Stimulated activated CD4-positive, alpha-beta T cell treated with anti-CD3 and anti-CD28 coated beads, Interleukin-1b, Interleukin-23, amount 100 ng/mL, for 48 hours (primary cell): ENCODE measurements at places on chromosomes 6 and 20.

GRCh38 chr6:38957426-38957825 is 91.2 kb upstream of the GLP1R start:
- DNase-seq: no peak

- no peak for DNase-seq
Observed at GRCh38 chr6:54786154-54786553, 60.4 kb upstream of the FAM83B start.

GRCh38 chr6:134394208-134394607 is 76.3 kb upstream of the SGK1 start:
- DNase-seq: no peak

GRCh38 chr6:129345890-129346289 is 364.1 kb downstream of the ARHGAP18 start:
- DNase-seq: no peak

DNA sequence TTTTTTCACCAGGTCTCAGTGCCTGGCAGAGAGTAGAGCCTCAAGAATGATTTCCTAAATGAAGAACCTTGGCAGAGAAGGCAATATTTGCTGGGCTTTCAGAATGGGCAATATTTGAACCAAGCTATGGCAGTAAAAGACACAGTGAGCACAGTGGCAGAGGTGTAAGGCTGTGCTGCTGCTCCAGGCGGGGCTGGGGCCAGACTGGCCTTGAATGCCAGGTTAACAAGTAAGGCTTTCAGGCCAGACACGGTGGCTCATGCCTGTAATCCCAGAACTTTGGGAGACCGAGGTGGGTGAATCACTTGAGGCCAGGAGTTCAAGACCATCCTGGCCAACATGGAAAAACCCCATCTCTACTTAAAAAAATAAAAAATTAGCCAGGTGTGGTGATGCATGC is 8.5 kb upstream of the MYL9 start:
- DNase-seq: no peak

DNA sequence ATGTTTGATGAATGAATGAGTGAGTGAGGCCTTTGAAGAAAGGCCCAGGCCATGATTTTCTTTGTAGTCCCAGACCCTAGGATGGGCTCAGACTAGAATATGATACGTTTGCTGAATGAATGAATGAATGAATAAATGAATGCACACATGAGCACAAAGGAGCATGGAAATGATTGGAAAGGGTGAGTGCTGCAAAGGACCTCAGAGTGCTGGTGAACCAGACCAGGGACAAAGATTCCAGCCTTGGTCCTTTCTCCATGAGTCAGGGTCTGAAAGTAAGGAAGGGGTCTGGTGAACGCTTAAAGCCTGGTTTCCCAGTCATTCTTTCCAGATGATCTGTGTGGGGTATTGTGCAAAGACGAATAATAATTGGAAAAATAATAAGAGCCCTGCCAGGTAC is 40.0 kb upstream of the MRPS18A start:
- no peak for DNase-seq

GRCh38 chr6:20708367-20709124 is 174.3 kb downstream of the CDKAL1 start:
- peak; percentile 34 for DNase-seq

DNA sequence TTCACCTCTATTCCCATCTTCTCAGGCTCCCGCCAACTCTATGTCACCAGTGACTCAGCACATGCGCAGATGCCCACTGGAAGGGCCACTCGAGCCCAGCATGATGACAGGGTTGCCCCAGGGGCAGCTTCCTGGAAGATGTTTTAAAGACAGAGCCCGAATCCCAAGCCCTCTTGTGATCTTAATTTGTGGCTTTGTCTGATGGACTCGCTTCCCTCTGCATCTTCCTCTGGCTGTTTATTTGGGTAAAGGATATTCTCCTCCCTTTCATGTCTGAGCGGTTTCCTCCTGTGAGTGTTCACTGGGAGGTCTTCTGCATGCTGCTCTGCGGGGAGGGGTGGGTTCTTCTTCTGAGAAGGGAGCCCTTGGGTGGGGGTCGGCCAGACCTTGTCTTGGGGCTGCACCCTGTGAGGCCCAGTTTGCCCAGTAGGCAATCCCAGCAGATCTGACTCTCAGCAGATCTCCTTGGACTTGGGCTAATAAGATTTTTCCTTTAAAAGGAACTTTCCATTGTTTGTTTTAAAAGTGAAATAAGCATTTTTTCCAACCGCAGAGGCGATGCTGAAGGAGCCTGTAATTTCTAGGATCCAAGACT is 401.0 kb downstream of the CDC5L start:
- DNase-seq: no peak

DNA sequence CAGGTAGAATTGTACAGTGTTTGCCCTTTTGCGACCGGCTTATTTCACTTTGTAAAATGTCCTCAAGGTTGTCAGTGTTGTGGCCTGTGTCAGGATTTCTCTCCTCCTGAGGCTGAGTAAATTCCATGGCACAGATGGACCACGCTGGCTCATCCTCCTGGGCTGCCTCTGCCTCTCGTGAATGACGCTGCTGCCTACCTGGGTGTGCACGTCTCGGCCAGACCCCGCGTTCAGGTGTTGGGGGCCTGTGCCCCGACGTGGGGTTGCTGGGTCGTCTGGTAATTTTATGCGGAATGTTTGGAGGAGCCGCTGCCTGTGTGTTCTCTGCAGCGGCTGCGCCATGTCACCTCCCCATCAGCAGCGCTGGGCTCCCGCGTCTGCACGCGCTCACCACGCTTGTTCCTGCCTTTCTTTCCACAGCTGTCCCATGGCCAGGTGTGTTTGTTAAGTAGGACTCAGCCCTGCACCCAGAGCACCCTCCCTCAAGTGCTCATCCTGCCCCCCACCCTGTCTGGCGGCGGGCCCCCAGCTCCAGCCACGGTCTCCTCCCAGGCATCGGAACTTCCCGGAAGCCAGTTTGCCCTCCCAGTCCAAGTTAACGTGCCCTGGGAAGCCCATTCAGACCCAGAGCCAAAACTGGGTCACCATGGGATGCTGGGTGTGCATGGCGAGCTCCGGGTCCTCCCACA is 36.1 kb upstream of the CHRNA4 start:
- DNase-seq: no peak

GRCh38 chr20:25344634-25345033 is 46.0 kb downstream of the ABHD12 start:
- DNase-seq: no peak

DNA sequence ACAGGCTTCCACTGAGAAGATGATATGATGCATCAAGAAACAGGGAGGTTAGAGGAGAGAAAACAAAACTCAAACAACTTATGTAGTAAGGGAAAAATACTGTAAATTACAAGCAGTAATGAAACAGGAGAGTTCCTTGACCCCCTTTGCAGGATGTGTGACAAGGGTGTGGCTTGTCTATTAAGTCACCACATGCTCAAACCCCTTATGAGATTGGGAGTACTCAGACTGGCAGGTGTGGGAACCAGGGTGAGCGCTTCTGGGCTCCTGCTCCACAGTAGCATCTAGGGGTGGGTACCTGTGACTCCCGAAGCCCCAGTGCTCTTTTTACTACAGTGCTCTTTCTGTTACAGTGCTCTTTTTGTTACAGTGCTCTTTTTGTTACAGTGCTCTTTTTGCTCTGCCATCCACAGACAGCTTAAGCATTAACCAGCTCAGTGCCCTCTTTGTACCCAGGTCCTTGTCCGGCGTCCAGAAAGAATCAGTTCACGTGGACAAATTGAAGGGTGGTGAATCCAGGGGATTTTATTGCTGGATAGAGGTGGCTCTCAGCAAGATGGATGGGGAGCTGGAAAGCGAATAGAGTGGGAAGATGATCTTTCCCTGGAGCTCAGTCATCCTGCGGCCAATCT is 28.7 kb downstream of the OLIG3 start:
- no peak for DNase-seq

- DNase-seq: no peak
Observed at GRCh38 chr6:13280254-13280653, 48.1 kb downstream of the TBC1D7 start.

GRCh38 chr6:140592877-140593276 is 1218.4 kb upstream of the CITED2 start:
- DNase-seq: no peak

DNA sequence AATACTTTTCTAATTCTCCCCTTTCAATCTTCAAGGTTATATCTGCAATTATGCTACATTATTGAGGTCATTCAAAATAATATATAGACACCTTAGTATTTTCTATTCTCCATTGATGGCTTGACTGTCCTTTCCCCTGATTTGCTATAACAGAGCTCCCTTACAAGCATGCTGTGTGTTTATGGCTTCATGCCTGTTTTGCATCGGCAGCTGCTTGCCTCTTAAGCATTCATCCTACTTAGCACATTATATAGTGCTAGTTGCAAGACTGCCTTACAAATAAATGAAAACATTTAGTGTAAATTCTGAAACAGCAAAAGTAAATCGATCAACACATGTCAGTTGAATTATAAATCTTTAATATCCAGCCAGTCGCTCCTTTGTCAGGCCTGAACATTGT is 476.2 kb upstream of the POU3F2 start:
- no peak for DNase-seq

DNA sequence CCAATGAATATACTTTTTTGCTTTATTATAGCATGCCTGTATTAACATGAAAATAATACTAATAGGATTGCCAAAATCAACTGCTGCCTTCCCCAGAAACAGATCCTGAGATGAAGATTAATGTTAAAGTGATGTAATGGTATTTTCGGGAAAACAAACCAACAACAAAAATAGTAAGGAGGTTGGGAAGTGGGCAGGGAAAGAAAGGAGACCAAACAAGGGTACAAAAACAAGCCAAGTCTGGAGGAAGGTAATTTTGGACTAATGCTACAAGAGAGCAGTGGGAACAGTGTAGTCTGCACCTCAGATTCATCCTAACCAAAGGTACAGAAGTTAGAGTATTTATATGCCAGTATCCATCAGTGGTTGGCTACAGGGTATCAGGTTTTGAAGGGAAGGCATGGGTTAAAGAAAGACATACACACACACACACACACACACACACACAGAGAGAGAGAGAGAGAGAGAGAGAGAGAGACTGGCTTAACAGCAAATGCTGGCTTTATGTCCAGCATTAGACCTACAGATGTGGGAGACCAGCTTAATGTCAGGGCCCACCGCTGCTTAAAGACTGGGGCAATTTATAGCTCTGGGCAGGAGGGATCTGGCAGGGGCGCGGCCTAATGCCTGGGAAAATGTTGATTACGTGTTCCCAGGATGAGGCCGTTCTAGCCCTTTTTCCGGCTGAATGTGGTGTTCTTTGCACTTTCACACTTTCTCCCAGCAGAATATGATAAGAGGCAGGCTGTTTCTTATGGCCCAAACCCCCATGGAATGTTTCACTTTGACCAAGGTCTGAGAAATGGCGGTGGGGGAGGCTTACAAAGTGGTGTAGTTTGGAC is 3.8 kb upstream of the SLC17A1 start:
- DNase-seq: no peak
